ENCODE measurements at places on chromosomes 7 and 10.

DNA sequence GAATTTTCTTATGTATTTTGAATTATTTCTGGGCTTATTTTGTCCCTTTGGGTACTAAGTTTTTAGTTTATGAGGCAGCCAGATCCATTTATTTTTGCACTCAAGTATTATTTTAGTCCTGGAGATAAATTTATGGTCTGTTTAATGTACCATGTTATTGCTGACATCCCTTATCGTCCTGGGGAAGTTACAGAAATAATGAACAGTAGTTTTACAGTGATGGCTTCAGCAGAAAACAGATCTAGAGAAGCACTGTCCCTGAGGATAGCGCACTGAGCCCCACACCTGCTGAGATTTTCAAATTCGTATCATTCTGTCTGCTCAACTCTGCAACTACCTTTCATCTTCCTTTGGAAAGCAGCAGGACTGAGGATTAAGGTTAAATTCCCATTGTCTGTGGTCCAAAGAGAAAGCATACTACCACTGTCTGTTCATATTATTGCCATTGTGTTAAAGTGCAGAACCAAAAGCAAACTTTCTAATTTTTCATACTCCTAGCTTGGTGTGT is 168.3 kb downstream of the SNX13 start:
- DNase-seq = no peak

DNA sequence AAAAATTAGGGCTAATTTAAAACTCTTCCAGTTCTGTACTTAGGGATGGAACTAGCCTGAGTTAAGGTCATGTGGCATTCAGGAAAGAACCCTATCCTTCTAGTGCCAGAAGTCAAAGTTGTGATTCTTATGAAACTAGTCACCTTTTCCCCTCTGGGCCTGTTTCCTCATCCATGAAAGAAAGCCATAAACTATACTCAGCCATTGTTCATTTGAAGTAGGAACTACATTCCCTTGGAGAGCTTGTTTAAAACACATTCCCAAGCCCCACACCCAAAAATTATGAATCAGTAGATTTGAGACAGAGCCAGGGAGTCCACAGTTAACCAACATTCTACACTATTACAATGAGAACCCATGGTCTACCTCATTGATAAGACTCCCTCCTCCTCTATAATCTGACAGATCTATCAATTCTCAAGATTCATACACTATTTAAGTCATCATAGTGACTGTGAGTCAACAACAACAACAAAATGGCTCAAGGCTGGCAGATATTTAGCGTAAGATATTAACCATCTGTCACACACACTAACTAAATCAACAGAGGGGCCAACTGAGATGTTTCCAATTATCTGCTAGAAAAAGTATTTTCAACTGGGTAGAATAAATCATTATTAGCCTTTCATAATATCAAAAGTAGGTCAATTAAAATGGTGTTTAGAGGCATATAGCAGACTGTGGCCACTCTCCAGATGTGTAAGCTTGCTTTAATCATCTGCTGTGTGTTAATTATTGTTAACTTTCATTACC is 102.3 kb downstream of the SLC25A13 start:
- DNase-seq = no peak

GRCh38 chr7:74070619-74070921 is 13.0 kb upstream of the LIMK1 start:
- DNase-seq = no peak

- DNase-seq = no peak
Observed at GRCh38 chr10:34078745-34079470, 736.2 kb downstream of the PARD3 start.

DNA sequence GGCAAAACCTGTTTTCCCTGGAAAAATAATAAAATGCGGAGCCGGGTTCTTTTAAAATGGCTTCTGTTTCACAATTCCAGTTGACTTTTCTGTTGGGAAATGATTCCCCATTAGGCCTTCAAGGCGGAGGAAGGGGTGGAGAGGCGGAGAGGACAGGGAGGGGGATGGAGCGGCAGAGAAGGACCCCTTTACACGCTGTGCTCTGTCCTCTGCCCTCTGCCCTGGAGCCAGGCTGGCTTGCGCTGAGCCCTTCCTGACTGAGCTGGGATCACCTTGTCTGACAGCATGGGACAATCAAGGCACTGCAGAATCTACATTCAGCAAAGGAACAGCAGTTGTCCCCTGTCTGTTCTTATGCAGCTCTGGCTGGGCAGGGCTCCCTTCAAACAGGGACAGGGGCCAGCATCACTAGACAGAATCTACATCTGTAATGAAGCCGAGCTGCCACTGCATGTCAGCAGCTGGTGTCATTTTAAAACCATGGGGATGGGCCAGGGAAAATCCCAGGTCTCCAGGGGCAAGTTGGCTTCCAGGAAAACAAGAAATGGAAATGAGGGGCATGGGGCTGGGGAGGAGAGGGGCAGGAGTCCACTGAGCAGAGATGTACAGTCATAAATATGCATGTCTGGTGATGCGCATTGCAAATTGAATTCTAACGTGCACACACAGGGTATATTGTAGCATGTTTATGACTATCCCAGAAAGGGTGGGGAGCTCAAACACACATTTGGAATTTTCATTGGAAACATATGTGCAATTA is 120.0 kb downstream of the MKX start:
- no peak for DNase-seq
